Activated CD8-positive, alpha-beta T cell treated with anti-CD3 and anti-CD28 coated beads for 36 hours (primary cell): ENCODE measurements at places on chromosomes 5 and 9. TPM values are rescaled to one million over a fixed set of nuclear protein-coding genes. Genes with fewer than 3 reads are reported as not detected.

DNA sequence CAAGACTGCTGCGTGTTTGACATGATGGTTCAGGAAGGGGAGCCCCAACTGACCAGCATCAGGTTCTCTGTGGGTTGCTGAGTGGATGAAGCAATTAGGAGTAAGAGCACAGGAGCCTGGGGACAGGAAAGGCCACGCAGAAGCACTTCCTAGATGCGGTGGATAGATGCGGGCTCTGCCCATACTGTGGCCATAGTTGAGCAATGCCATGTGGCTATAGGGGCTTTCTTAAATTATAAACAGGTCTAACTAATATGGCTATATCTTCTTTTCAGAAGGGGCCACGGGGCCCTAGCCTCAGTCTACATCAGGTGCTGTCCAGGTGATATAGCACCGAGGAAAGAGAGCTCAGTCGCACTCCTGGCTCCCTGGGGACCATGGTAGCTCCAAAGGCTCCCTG, 198.6 kb downstream of the GADD45G start:
- H3K4me1 ChIP-seq = peaks cover 7% of the 10 kb centered on the region
- H3K27me3 ChIP-seq = no peaks in the 10 kb centered on the region
- H3K4me3 ChIP-seq = no peak overlapping the region

DNA sequence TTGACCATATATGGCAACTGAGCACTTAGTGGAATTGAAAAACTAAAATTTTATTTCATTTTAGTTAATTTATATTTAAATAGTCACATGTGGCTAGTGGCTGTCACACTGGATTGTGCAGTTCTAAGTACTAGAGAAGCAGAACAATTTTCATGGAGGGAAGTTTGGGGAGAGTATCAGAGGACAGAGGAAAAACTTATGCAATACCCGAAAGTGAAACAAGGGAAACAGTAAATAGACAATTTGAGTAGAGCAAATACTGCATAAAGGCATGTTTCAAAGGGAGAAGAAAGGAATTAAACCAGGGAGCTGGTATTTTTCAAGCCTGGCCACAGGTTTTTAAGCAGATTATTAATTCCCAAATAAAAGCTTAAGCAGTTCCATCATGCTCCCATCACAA, 590.5 kb upstream of the RORB start:
- H3K4me1 ChIP-seq = no peaks in the 10 kb centered on the region
- no peak for DNase-seq
- H3K4me3 ChIP-seq = no peak overlapping the region
- no peaks in the 10 kb centered on the region for H3K27me3 ChIP-seq

The PCDHGA12 gene
- not detected for total RNA-seq

GRCh38 chr9:124527781-124528180, 20.6 kb upstream of the NR5A1 start:
- no peak for DNase-seq
- no peaks in the 10 kb centered on the region for H3K4me1 ChIP-seq
- H3K36me3 ChIP-seq = no peaks in the 10 kb centered on the region
- H3K27ac ChIP-seq = no peak overlapping the region

GRCh38 chr9:87892956-87893355, 10.3 kb downstream of the SPATA31E1 start:
- no peaks in the 10 kb centered on the region for H3K36me3 ChIP-seq
- no peak overlapping the region for H3K27ac ChIP-seq
- H3K4me1 ChIP-seq = no peaks in the 10 kb centered on the region
- H3K27me3 ChIP-seq = peaks cover 9% of the 10 kb centered on the region
- H3K4me3 ChIP-seq = no peak overlapping the region
